ENCODE measurements at places on chromosomes 2 and 18.

DNA sequence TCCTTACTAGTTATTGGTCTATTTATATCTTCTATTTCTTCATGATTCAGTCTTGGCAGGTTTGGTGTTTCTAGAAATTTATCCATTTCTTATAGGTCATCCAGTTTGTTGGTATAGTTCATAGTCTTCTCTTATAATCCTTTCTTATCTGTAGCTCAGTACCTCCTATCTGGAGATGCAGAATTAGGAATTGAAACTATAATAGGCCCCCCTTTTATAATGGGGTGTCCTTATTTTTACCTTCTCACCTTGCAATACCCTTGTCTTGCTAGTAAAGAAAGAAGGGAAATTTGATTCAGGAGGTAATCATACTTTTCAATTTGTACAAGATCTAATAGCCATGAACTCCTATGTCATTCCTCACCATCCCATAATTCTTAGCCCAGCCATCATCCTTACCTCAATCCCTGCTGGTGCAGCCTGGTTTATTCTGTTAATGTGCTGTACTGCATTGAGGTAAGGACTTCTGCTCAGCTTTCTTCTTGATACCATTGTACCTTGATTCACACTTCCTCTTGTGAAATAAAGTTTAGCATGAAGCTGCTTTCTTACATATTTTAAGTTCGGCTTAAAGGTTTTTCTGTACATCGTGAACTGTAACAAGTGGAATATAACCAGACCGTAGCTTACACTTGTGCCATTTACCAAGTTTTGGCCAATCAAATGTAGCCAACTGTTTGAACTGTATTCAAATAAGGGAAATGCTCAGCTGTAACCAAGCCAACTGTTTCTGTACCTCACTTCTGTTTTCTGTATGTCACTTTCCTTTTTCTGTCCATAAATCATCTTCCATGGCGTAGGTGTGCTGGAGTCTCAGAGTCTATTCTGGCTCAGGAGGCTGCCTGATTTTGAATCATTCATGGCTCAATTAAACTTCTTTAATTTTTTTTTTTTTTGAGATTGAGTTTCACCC is 40.1 kb upstream of the PTH2R start:
- DNase-seq, result no peak

GRCh38 chr18:2108591-2108990 is 462.7 kb downstream of the METTL4 start:
- DNase-seq, result no peak

DNA sequence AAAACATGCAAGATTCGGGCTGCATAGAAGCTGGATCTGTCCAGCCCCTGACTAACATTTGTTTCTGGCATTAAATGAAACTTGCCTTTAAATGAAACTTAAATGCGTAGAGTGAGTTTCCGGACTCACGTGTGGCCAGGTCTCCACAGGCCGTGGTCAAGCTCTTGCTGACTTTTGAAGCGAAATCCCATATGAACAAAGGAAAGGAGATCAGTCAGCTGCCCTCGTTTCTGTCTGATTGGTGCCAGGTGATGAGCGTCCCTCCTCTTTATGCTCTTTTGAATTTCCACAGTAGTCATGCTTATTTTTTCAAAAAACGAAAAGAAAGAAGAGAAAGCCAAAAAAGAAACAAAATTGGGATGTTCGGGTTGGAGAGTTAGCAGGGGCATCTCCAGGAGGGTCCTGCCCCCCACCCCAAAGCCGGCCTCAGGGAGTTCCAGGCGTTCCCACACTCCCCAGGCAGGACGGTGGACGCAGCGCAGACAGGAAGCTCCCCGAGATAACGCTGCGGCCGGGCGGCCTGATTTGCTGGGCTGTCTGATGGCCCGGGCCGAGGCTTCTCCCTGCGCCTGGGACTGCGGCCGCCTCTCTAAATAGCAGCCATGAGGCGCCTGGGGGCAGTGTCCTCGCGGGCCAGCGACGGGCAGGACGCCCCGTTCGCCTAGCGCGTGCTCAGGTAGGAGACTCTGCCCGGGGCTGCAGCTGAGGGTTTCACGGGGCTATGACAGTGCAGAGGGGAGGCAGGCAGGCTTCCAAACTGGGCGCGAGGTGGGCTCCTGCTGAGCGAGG is at the start of gene COLEC11:
COLEC11 (plus strand) TSS at position 620 of the 789 bp plus-strand sequence. CDS start 9,229 bp downstream, outside the sequence.
- no peak for DNase-seq

DNA sequence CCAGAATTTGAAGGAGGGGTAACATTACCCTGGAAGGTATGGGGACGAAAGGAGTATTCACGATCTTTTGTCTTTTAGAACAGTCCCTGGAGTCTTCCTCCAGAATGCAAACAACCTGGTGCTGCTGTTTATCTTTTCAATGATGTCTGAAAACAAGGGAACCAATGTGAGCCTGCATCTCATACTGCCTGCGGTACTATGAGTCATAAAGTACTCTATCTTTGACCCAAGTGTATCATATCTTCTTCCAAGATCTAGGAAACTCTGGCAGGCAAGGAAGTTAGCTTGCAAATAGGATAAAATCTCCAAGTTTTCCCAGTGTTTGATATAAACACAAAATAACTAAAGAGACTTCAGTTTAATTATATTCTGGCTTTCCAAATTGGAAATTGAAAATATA is 968.5 kb downstream of the LRP1B start:
- no peak for DNase-seq

- DNase-seq, result no peak
These were observed 60.8 kb downstream of the MBP start for GRCh38 chr18:77071711-77072292.

DNA sequence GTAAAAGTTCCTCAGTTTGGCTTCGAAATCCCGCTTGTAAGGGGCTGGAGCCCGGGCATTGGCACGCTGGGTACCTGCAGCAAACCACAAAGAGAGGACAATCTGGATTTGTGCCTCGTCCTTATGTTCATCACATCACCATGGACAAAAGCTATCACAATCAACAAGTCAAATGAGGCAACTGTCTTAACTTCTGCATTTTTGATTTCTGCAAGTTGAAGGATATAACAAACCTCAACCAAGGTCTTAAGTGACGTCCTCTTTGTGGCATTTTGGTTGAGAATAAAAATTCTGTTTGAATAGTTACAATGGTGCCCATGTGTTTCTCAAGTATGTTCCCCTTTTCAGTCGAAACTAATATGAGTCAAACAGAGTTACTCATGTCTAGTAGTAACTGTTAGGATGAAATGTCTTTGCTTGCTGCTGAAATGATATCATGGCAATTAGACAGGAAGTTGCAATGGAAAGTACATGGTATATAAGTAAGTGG is 70.8 kb upstream of the STK17B start:
- no peak for DNase-seq

DNA sequence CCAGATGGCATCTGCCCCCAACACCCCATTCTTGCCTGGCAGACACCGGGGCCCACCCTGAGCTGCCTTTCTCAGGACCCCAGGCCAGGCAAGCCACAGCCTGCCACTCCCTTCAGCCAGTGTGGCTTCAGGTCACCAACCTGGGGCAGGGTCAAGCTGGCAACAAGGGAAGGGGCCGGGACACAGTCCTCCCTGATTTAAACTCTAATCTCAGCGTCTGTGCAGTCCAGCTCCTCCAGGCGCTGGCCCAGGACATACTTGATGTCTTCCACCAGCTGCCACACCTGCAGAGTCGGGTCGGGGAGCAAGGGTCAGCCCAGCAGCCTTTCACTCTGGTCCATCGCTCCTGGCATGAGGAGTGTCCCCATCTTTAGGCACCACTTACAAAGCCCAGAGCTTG is 29.0 kb upstream of the ALPP start:
- no peak for DNase-seq

- no peak for DNase-seq
These were observed 100.5 kb downstream of the KCNF1 start for GRCh38 chr2:11012131-11012693.

GRCh38 chr2:24482251-24482971 is 8.6 kb upstream of the NCOA1 start:
- DNase-seq, result no peak

DNA sequence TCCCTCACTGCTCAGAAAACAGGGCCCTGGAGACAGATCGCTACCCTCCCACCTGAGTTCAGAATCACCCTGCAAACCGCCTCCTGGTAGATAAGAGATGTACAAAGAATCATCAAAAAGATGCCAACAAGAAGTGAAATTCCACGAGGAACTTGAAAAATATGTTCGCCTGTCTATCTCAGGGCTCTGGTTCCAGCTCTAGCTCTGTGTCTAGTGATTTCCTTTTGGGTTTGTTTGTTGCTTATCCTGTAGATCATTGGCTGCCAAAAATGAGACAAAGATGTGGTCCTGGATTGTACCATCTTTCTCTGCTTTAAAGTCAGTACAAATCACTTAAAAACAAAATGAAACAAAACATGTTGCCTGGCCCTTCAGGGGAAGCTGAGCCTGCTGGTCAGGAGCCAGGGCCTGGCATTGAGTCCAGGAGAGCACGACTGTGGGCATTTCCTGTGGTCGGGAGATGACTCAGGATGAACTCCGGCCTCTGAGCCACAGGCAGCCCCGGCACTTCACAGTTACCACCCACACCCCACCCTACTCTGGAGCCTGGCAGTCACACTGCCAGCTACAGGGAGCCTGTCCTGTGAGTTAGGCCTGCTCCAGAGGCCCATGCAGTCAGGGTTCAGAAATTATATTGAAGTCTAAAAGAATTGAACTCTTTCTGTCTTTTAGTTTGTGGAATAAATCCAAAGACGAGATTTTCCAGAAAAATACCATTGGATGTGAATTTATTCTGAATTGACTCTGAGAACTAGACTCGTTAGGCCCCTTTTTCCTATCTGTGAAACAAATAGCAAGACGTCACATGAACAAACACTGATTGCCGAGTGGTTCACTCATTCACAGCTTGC is 8.0 kb upstream of the ITGB6 start:
- DNase-seq, result no peak

DNA sequence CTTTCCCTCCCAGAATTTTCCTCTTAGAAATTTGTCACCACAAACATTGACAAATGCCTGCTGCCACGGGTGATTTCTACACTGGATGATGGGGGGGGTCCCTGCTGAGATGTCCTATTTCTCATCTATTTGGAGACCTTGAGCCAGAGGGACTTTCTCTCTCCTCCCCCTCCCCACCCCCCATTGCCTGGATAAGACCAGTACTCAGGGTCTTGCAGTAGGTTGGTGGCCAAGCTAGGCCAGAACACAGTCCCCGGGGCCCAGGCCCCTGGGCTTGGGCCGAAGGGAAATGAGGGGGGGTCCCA is 560 bp upstream of the DUSP2 start:
- DNase-seq, result no peak

DNA sequence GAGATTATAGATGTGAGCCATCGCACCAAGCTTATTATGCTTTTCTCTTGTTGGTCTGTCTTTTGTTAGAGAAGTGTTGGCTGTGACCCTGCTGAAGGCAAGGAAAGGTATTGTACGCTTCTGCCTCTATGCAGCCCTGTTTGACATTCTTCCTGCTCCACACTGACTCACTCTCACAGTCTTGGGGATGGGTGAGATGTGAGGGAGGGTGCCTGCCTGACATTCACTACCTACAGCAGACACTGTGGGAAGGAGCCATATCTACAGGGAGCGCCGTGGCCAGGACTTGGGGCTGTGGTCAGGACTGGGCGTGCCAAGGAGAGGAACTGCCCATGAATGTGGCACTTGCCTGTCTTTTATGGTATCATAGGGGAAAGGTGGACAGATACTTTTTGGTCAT is 43.9 kb upstream of the FHL2 start:
- DNase-seq, result no peak

DNA sequence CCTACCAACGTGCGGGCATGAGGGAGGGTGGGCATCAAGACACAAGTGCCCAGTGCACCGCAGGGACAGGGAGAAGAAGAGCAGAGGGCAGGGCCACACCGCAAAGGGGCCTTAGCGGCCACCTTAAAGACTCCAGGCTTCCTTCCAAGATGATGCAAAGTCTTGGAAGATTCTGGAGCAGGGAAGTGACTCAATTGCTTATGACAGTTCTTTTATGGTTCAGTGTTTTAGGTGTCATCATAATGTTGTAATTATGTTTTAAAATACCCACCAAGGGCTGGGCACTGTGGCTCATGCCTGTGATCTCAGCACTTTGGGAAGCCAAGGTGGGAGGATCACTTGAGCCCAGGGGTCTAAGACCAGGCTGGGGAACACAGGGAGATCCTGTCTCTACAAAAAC is 44.5 kb upstream of the SEMA4C start:
- DNase-seq, result no peak

DNA sequence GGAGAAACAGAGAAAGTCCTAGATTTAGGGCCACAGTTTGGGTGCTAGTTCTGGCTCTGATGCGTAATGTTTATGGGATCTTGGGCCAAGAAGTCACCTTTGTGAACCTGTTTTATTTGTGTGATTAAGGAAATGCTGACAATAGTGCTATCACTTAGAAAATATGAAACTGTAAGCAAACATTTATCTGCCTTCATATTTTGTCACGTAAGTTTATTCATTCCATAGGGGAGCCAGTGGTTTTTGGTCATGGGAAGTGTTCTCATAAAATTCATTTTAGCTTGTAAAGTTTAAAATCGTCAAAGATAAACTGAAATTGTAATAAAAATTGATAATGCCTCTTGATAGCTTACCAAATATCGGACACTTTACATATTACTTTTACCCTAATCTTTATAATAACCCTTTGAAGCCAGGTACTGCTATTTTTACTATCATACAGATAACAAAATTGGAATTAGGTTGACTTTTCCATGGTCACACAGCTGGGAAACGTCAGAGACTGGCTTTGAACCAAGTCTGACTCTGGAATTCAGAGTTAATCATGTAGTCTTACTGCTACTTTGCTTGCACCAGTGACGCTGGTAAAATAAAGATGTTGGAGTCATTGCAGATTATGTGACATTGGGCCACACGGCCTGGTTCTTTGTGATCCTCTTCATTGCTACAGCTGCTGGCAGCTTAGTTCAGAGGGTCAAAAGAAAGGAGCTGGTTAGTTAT is 99.7 kb downstream of the ICA1L start:
- no peak for DNase-seq

DNA sequence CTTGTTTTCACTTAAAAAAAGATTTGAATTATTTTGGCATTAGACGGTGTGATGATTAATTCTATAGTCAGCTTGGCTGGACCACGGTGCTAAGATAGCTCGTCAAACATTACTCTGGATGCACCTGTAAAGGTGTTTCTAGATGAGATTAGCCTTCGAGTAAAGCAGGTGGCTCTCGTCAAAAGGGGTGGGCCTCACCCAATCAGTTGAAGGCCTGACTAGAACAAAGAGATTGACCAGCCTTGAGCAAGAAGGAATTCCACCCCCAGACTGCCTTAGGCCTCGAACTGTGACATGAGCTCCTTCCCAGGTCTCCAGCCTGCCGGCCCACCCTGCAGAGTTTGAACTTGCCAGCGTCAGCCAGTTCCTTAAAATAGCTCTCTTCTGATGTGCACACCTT is 73.4 kb downstream of the TWIST2 start:
- DNase-seq, result no peak

GRCh38 chr18:6979954-6980353 is 137.6 kb downstream of the LAMA1 start:
- DNase-seq, result no peak
